Muscle of leg (tissue), 16 donors: ENCODE measurements at places on chromosomes 7 and 10. TPM values are rescaled to one million over a fixed set of nuclear protein-coding genes. Genes with fewer than 3 reads are reported as not detected.

Gene ABI1
- total RNA-seq: 46.0 TPM

DNA sequence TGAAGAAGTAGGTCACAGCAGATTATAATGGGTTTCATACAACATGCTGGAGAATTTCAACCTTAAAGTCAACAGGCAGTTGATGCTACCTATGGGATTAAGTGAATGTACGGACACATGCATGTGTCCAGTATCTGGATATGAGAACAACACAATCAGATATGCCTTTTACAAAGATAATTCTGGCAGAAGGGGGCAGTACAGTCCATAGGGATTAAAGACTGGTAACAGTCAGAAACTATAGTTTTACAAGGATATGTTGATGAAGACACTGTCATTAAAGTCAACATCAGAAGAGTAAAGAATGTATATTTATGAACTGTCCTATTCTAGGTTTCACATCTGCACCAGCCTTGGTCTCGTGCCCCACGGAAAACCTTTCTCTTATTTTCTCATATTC is 41.5 kb downstream of the ANKMY2 start:
- no peak overlapping the region for H3K4me3 ChIP-seq
- H3K27me3 ChIP-seq: no peaks in the 10 kb centered on the region
- DNase-seq: no peak

DNA sequence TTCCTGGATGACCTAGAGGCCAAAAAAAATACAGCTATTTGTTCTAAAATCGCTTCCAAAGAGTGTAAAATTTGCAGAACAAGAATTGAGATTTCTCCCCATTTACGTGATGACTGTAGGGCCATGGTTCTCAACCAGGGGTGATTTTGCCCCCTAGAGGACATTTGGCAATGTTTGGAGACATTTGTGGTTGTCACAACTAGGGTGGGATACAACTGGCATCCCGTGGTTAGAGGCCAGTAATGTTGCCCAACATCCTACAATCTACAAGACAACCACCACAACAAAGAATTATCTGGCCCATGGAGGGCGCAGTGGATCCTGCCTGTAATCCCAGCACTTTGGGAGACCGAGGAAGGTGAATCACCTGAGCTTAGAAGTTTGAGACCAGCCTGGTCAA is 22.8 kb upstream of the MALSU1 start:
- no peak overlapping the region for H3K4me3 ChIP-seq
- H3K27ac ChIP-seq: peak overlapping the region; percentile 42
- no peaks in the 10 kb centered on the region for H3K36me3 ChIP-seq
- no peak for DNase-seq
- H3K27me3 ChIP-seq: no peaks in the 10 kb centered on the region
- H3K4me1 ChIP-seq: peaks cover 9% of the 10 kb centered on the region

DNA sequence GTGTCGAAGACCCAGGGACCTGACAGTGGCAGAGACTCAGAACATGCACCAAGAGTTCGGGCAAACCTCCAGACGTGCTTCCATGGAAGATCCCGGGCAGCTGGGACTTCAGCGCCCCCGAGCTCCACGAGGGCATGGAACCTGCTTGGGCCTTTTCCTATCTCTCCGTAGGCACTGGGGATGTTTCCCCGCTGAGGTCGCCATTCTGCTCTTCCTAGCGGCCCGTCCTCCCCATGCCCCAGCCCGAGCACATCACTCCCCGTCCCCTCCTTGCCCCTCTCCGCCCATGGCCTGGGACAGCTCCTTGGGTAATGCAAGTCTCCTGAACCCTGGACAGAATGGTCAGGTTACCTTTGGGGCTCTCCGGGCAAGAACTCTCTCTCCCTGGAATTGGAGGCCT is 32.3 kb upstream of the SHH start:
- H3K27ac ChIP-seq: no peak overlapping the region
- no peaks in the 10 kb centered on the region for H3K36me3 ChIP-seq
- peaks cover 5% of the 10 kb centered on the region for H3K4me1 ChIP-seq
- peaks cover 4% of the 10 kb centered on the region for H3K27me3 ChIP-seq
